ENCODE measurements at places on chromosomes 3 and 15.

DNA sequence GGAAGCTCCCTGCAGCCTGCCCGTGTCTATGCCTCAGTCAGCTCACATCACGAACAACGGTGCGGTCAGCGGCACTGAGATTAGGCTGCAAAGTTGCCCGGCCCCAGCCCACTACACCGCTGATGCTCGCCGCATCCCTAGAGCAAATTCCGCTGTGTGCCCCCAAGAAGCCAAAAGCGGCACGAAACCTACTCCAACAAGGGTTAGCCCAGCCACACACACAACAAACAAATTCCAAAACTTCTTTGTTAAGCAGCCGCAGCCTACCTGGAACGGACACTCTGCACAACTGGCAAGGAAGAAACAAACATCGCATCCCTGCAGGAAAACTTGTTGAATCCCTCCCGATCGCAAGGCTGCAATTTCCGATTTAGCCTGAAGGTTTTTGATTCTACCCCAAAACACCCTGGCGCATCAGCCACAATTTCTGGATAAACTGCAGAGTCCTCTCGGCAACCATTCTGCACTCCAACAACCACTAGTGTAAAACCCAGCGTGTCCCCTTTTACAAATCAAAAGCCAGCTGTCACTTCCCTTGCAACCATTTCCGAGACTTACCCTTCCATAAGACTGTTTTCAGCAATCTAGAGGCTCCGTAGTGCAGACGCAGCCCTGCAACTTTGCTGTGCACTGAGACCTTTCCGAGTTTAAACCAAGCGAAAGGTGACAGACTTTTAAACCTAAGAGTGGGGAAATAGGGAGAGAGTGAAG is 449 bp downstream of the ROBO1 start:
- DNase-seq: peak; percentile 4

GRCh38 chr3:50530001-50530970 is 26.9 kb upstream of the CACNA2D2 start:
- no peak for DNase-seq

DNA sequence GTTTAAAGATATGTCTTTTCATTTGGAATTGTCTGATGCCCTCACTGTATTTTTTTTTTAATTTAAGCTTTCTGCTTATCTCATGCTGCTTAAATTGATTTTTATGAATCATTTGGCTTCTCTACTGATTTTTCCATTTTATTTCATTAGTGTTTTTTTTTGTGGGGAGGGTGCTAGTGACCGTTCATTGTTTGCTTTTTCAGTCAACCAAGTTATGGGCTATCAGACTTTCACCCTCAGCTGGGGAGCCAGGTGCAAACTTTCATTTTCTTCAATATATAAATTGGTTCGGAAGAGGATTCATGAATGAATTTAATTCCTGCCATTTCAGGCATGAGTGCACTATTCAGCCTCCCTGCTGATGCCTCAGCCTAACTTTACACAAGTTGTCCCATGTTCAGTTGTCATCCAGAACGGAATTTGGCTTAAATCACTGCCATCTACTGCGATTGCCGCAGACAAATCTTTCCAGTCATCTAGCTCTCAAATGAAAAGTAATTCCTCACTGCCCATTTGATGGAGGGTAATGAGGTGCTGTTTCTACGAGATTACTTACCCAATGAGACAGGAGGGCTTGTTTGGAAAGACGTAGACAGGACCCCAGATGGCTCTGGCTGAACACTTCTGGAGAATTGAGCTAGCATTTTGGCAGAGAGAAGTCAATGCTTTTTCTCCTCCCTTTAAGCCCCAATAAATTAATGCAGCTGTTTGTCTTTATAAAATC is 89.9 kb upstream of the RORA start:
- DNase-seq: no peak

DNA sequence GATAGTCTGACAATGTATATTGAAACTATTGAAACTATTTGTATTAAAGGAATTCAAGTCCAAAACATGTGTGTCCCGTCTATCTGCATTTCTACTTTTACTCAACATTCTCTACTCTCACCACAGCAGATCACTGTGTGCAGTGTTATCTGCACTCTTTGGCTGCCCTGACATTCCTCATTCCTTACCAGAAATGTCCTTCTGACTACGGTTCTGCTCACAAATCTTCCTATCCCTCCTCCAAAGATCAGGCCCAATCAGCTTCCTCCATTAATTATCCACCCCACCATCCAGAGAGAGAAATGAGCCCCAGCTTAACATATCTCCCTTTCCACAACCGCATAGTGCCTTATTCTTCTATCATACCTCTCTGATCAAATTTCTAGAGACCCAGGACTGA is 94.7 kb downstream of the TBL1XR1 start:
- peak; percentile 8 for DNase-seq

DNA sequence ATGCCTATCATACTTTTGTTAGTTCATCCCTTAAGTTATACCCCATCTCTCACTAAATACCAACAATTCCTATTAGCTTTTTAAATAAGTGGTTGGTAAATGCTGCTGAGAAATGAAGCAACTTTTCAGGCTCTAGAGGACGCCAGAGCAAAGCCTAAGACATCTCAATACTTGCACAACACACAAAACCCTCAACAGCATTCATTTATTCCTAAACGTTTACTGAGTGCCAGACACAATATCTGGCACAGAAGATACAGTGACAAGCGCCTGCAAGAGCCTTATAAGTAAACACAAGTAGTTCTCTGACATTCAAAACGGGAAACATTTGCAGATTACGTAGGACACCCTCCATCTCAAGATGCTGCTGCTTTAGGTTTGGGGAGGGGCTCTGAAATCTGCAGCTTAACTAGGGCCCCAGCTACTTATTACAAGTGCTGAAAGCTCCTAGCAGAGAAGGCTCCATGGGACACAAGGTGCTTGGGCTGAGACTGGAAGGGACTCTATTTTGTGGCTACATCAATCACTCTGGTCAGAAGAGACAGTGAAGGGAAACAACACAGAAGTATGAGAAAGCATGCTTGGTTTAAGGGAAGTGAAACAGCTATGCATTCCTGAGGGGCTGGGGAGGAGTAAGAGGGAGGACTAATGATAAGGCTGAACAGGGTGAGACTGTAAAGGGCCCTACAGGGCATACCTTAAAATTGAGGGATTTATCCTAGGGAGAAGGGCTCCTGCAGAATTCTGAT is 311.3 kb downstream of the PLCL2 start:
- DNase-seq: peak; percentile 20
